Osteoblast (primary cell): ENCODE measurements at places on chromosomes 7 and 10. TPM values are rescaled to one million over a fixed set of nuclear protein-coding genes. Genes with fewer than 3 reads are reported as not detected.

The ACTL6B gene
- not detected in 2 replicates for total RNA-seq

The GJD4 gene
- total RNA-seq = under 0.01 TPM in 1 of 2 replicates, not detected in the other

The NAT16 gene
- total RNA-seq = not detected in 2 replicates

The LIPK gene
- not detected in 2 replicates for total RNA-seq

The KBTBD2 gene
- total RNA-seq = 39.5 and 47.0 TPM in 2 replicates

The SOSTDC1 gene
- under 0.01 TPM in 1 of 2 replicates, not detected in the other for total RNA-seq
